ENCODE measurements at places on chromosomes 4 and X.

- DNase-seq: no peak
Observed at GRCh38 chr4:75948822-75949444, 8.1 kb upstream of the NAAA start.

- no peak for DNase-seq
Observed at GRCh38 chrX:70124678-70125077, 8.6 kb upstream of the IGBP1 start.

GRCh38 chrX:120468071-120468470, 1.0 kb downstream of the LAMP2 start:
- no peak for DNase-seq

GRCh38 chr4:146105464-146105863, 70.1 kb upstream of the LSM6 start:
- DNase-seq: no peak

- no peak for DNase-seq
Observed at GRCh38 chr4:56791316-56791715, 30.2 kb downstream of the SPINK2 start.

DNA sequence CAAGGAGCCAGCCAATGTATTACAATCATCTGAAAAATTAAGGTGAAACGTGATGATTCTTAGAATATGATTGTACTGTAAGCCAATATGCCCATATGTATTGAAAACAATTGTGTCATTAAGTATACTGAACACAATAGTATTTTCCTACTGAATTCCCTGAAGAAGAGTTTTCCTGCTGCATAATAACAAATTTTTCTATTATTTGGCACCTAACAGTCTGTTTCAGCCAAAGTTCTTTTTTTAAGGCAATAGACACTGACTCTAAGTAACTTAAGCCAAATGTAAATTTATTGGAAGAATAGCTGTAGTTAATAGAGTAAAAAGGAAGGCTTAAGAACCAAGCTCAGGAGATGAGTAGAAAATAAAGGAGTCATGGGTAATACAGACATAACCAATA, 220.6 kb downstream of the PPP4R3C start:
- DNase-seq: no peak

GRCh38 chr4:68256284-68256683, 10.8 kb upstream of the TMPRSS11B start:
- DNase-seq: no peak

DNA sequence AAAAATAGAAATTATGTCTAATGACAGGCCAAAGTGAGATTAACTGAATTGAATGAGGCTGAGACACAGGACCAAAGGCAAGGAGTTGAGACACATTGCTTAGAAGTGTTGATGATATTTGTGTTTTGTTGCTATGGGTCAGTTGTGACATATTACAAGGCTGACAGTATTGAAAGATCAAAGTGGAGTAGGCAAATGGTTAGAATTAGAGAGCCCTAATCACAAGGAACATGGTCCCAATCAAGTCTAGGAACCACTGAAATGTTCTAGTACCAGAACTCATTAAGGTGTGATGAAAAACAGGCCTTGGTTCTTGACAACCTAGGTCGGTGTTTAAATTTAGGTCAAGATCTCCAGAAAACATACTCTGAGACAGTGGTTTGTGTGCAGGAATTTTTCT, 896.3 kb upstream of the HS3ST1 start:
- no peak for DNase-seq

- DNase-seq: no peak
Observed at GRCh38 chr4:89136525-89136924, 25.2 kb downstream of the TIGD2 start.

DNA sequence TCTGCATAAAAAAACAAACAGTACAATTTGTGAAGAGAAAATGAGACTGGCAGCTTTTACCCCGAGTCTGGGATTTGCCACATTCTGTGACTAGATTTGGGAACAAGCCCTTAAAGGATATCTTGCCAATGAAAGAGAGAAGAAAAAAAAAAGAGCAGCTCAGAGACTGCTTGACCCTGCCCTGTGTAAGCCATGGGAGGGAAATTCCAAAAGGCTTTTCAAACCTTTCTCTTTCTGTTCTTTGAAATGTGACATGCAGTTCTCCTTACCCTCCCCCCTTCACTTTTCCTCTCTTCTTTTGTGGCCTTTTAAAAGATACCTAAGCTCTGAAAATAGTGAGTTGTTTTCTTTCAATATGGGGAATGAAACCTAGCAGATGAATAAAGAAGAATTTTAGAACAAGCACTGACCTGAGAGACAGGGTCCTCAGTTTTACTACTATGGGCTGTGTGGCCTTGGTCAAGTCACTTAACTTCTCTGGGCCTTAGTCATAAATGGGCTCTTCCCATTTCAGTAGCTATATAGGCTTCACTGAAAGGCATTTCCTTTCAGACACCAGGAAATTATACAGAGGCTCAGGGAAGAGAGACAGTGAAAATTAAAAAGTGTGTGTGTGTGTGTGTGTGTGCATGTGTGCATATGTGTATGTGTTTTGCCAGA, 5.1 kb downstream of the CCDC160 start:
- DNase-seq: no peak

- DNase-seq: no peak
Observed at GRCh38 chrX:150569155-150569477, 695 bp downstream of the MTM1 start.

DNA sequence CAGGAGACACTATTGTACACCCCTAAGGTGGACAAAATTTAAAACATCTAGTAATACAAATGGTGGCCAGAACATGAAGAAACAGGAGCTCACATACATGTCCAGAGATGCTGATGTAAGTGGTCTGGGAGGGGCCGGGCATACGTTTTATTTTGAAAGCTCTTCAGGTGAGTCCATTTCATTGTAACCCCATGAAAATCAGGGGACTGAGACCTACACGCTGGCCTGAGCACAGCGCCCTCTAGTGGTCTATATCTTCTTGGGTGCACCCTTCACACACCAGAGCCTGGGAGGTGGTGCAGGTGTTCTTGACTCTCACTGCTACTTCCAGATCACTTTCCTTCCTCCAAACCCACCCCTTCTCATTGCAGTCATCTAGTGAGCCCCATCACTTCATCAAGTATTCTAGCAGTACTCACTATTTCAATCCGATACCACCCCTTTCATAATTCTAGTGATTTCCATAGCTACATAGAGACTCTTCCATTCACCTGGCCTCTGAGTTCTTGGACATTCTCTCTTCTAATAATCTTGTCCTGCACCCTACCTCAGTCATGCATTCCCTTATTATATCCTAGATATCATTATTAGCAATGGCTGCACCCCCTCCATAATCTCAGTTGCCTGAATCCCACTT, 4.3 kb upstream of the TLR6 start:
- peak; percentile 30 for DNase-seq

- no peak for DNase-seq
Observed at GRCh38 chrX:46929439-46930261, 17.4 kb downstream of the JADE3 start.

DNA sequence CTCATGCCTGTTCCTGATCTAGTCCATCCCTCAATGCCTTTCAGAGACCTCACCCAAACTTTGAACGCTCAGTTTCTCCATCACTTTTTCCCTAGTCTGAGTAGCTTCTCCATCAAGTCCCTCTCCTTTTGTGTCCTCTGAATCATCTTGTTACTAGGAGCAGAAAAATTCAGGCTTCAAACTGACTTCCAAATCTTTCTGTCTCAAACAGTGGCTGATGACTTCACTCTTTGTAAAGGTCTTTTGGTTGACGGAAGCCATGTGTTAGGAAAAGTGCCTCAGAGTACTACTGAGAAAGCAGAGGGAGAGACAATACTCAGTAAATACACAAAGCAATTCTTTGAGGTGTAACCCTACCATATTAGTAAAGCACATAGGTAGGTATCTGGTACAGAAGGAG, 65.7 kb upstream of the CAMK2D start:
- no peak for DNase-seq

GRCh38 chrX:70592091-70592490, 147.5 kb downstream of the DLG3 start:
- no peak for DNase-seq

- DNase-seq: no peak
Observed at GRCh38 chrX:107880054-107880610, 54.5 kb downstream of the MID2 start.
